Heart left ventricle (tissue), 16 donors: ENCODE measurements at places on chromosomes 5 and 9.

GRCh38 chr5:138663561-138663960, 88.4 kb upstream of the HSPA9 start:
- peaks cover 48% of the 10 kb centered on the region for H3K4me1 ChIP-seq
- H3K27ac ChIP-seq = no peak overlapping the region
- H3K27me3 ChIP-seq = no peaks in the 10 kb centered on the region
- no peaks in the 10 kb centered on the region for H3K36me3 ChIP-seq
- no peak for DNase-seq

DNA sequence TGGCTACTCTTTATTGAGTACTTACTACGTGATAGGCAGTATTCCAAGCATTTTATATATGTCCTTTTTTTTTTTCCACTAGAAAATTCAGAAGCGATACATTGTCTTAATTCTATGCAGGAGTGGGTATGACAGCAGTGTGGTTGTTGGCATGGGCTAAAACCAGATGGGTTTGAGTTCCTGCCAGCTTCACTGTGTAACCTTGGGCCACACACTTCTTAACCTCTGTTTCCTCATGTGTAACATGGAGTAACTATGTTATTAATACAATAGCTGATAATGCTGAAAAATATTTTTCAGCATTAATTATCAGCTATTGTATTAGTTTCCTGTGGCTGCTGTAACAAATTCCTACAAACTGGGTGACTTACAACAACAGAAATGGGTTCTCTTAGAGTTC, 12.0 kb downstream of the SNX18 start:
- H3K4me3 ChIP-seq = no peak overlapping the region
- H3K36me3 ChIP-seq = no peaks in the 10 kb centered on the region
- no peak for DNase-seq
- H3K27me3 ChIP-seq = no peaks in the 10 kb centered on the region

- no peaks in the 10 kb centered on the region for H3K36me3 ChIP-seq
- no peak overlapping the region for H3K27ac ChIP-seq
- no peaks in the 10 kb centered on the region for H3K27me3 ChIP-seq
- H3K4me1 ChIP-seq = no peaks in the 10 kb centered on the region
- no peak for DNase-seq
Measured at GRCh38 chr5:171614511-171614910, 171.1 kb upstream of the SMIM23 start.

GRCh38 chr5:73808911-73809310, 182.9 kb downstream of the ARHGEF28 start:
- H3K4me3 ChIP-seq = no peak overlapping the region
- no peaks in the 10 kb centered on the region for H3K4me1 ChIP-seq
- no peaks in the 10 kb centered on the region for H3K27me3 ChIP-seq
- no peak for DNase-seq
- no peak overlapping the region for H3K27ac ChIP-seq
- H3K36me3 ChIP-seq = no peaks in the 10 kb centered on the region

DNA sequence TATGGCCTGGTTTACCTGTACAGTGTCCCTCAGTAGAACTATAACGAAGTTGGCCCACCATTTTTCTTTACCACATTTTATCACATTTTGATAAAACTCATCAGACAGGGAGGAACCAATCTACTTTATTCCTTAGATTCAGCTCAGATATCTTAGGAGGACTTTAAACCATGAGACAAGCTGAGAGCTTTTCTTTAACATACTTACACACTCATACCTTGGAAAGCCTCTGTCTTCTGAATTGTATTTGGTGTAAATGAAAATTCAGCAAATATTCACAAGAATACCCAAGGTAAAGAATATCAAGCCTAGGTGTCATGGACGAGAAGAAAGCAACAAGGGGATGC, 313.2 kb downstream of the ENC1 start:
- DNase-seq = no peak
- H3K36me3 ChIP-seq = no peaks in the 10 kb centered on the region
- H3K4me1 ChIP-seq = no peaks in the 10 kb centered on the region
- no peaks in the 10 kb centered on the region for H3K27me3 ChIP-seq

DNA sequence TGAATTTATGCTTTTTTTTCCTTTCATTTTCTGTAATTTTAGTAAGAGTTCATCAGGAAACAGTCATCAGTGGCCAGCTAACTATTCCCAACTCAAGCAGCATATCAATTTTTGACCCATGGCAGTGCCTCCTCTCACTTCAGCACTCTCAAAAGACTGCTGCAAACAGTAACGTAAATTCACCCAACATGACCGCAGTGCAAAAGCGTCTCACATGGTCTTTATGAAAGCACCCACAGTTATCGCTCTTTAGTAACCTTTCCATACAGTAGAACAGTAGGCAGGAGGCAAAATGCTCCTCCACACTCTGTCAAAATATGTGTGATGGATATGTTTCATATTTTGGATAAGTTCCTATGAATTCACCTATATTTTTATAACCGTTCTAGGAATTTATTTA, 48.6 kb downstream of the PARP8 start:
- no peaks in the 10 kb centered on the region for H3K27me3 ChIP-seq
- no peak overlapping the region for H3K27ac ChIP-seq
- H3K36me3 ChIP-seq = no peaks in the 10 kb centered on the region
- DNase-seq = no peak

DNA sequence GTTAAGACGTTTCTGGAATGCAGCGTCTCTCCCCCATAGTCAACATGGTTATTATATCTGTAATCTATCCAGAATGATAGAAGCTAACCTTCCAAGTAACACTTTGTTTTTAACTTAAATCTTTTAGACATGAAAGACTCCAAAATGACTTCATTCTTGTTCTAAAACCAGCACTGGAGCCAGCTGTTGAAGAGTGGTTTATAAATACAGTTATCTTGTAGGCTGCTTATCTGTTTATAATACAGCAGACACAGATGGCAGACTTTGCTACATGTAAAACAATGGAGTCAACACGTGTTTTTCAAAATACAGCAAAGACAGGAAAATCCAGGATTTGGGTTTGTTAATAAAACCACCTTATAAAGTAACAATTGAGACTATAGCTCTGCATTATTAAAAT, 48.8 kb upstream of the RETREG1 start:
- no peak for DNase-seq
- no peak overlapping the region for H3K4me3 ChIP-seq
- peaks cover 29% of the 10 kb centered on the region for H3K4me1 ChIP-seq
- no peaks in the 10 kb centered on the region for H3K27me3 ChIP-seq

- H3K4me1 ChIP-seq = no peaks in the 10 kb centered on the region
- DNase-seq = no peak
- no peaks in the 10 kb centered on the region for H3K27me3 ChIP-seq
- no peak overlapping the region for H3K4me3 ChIP-seq
- no peaks in the 10 kb centered on the region for H3K36me3 ChIP-seq
- no peak overlapping the region for H3K27ac ChIP-seq
Measured at GRCh38 chr9:76873821-76874220, 32.1 kb downstream of the PRUNE2 start.

DNA sequence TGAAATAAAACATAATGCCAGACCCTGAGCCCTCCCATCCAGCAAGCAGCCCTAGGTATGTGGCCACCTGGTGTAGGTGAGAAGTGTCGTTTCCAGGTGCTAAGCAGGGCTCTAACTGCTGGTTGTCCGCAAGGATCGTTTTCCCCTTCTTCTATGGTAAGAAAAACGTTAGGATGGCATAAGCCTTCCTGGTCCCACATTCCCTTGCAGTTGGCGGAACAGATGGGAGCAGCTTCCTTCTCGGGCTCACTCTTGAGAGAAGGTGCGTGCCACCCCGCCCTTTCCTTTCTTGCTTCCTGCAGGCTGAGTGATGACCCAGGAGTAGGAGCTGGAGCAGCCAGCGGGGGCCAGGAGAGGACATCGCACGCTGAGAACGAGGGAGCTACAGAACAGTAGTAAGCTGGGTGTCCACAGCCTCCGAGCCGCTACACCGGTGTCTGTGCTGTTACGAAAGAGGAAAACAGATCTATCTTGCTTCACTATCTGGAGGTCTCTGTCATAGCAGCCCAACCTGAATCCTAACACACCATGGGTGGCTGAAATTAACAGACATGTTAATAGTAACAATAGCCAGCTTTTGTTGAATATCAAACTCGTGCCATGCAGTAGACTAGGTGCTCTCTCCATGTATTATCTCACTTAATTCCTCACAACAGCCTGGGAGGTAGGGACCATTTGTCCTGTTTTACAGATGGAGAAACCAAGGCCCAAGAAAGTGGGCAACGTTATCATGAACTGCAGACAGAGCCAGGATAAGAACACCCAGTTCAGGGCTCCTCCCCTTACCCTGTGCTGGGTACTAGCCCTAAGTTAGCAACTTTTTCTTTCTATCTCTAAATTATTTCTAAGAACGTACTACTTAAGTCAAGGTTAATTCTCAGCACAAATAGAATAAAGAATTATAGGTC, 139.8 kb downstream of the COL23A1 start:
- no peaks in the 10 kb centered on the region for H3K27me3 ChIP-seq
- no peak for DNase-seq

DNA sequence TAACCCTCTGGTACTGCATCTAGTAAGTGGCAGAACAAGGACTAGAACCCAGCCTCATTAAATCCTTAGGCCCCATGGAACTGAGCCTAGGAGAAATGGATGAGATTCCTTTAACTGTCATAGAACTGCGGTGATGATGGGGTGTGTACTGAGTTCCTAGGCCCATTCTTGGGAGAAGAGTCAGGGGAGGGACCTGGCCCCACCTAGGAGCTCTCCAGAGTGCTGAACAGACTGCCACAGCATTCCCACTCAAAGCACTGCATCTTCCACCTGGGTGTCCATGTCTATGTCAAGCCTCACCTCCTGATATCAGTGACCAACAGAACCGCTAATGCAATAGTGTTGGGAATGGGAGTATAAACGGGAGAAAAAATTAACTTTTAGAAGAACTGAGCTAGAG, 36.6 kb downstream of the TTLL11 start:
- H3K36me3 ChIP-seq = no peaks in the 10 kb centered on the region
- DNase-seq = no peak
- no peaks in the 10 kb centered on the region for H3K27me3 ChIP-seq
- no peaks in the 10 kb centered on the region for H3K4me1 ChIP-seq
- no peak overlapping the region for H3K4me3 ChIP-seq

DNA sequence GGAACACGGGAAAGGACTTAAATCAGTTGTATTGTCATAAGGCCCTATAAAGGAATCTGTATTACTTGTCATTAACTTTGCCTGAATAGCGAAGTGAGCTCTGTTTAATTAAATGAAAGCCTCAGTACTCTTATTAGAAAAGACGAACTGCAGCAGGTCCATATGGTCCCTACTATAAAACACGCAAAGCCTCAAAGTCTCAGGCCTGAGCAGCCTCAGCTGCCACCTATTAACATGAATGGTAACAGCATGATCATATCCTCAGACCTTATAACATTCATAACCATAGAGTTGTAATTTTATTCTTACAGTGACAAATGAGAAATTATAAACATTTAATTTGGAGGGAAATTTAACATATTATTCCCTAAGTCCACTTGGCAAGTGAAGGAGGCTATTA, 1113.7 kb upstream of the WWC1 start:
- H3K27me3 ChIP-seq = no peaks in the 10 kb centered on the region
- no peak overlapping the region for H3K4me3 ChIP-seq
- H3K36me3 ChIP-seq = no peaks in the 10 kb centered on the region
- no peak overlapping the region for H3K27ac ChIP-seq
- no peaks in the 10 kb centered on the region for H3K4me1 ChIP-seq

DNA sequence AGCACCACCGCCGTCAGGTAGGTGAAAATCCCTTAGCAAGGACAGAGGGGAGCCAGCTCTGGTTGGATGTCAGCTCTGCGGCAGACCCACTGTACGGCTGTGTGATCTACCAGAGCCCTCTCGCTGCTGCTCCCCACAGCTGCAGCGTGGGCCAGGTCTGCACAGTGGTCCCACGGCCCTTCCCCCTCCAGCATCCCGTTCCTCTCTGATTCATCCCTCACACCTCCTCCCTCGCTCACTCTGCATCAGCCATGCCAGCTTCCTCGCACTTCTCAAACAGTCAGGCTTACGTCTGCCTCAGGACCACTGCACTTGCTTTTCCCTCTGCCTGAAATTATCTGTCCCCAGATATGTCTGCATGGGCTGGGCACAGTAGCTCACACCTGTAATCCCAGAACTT, 26.6 kb upstream of the CFAP157 start:
- no peak overlapping the region for H3K27ac ChIP-seq
- no peak overlapping the region for H3K4me3 ChIP-seq
- no peaks in the 10 kb centered on the region for H3K4me1 ChIP-seq
- no peak for DNase-seq
- peaks cover 97% of the 10 kb centered on the region for H3K36me3 ChIP-seq

DNA sequence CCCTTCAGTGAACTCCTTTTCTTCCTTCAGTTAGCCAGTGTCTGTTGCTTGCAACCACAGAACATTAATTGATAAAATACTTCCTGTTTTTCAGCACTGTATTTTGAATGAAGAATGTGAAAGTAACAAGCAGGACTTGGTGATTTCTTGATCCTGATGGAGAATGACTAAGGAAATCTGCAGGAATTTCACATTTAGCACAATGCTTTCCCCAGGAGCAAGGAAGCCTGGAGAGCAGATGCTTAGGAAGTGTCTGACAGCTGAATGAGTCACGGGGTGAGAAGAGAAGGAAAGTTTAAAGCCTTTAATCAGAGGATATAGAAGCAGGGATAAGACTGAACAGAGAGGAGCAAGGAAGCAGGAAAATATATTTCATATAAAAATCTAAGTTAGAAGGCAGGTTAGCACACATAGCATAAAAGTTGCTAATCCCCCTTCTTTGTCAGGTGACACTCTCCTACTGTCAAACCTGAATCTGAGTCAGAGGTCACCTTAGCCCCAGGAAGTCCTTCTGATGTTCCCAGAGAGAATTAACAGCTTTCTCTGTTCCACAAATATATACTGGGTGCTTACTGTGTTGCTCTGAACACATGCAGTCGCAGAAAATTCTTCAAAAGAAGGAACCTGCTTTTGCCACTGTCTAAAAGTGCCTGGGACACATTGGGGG, 59.7 kb downstream of the GNA14 start:
- H3K27me3 ChIP-seq = no peaks in the 10 kb centered on the region
- DNase-seq = no peak
- H3K4me1 ChIP-seq = peaks cover 11% of the 10 kb centered on the region
- H3K36me3 ChIP-seq = no peaks in the 10 kb centered on the region
- no peak overlapping the region for H3K27ac ChIP-seq
- no peak overlapping the region for H3K4me3 ChIP-seq
